ENCODE measurements at places on chromosomes 2 and 18. TPM values are rescaled to one million over a fixed set of nuclear protein-coding genes. Genes with fewer than 3 reads are reported as not detected.

The TMEM247 gene
- total RNA-seq: not detected

DNA sequence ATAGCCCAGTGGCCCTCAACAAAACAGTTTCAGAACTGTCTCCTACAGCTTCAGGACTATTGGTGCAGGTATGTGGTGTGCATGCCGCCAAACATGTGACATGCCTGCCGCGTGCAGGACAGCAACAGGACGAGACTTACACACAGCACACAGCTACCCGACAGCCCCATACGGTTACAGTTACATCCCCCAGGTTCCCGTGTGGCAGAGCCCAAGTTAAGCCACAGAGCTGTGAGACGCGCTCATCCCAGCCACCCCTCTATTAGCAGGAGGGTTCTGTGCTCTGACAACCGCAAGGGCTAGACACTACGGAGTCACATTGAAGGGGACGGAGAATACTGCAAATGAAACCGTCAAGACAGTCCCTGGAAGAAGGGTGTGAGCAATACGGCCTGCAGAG lies 16.4 kb upstream of the TUBB6 start:
- DNase-seq: no peak

The CPO gene
- not detected for total RNA-seq

GRCh38 chr2:23249348-23249747 lies 135.6 kb upstream of the KLHL29 start:
- DNase-seq: no peak

DNA sequence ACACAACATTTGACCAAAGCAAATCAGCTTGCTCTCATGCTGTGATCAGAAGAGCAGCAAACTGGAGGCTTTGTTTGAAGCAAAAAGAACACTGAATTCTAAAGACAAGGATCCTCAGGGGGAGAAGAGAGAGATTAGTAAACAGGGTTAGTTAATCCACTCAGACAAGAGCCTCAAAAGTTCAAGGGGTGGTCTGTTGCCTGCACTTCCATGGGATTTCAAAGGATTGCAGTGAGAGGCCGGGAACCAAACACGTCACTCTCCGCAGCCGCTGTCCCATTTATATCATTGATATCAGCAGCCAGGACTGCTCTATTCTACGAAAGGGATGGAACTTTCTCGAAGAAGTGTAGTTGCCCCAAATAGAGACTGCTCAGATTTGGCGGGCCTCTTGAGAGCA lies 97.8 kb upstream of the SP3 start:
- no peak for DNase-seq

GRCh38 chr18:23939896-23940295 lies 74.7 kb upstream of the TTC39C start:
- no peak for DNase-seq

DNA sequence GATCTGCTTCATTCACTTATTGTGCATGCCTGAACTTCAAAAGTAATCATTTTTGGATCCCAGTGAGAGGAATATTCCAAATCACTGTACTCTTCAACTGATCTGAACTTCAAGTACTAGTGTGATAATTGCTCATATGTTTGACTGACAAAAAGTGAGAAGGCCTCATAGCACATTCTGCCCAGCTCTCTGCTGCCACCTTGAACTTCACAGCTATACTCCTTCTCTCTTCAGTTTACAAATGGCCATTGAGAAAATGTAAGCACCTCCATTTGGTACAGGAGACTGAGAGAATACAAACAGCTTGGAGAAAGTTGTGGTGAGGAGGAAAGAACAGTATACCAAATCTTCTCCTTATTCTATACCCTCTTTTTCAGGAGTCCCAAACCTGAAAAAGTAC lies 946.0 kb upstream of the CHAC2 start:
- no peak for DNase-seq

- no peak for DNase-seq
Observed at GRCh38 chr2:240346753-240347372, 88.6 kb upstream of the GPC1 start.

DNA sequence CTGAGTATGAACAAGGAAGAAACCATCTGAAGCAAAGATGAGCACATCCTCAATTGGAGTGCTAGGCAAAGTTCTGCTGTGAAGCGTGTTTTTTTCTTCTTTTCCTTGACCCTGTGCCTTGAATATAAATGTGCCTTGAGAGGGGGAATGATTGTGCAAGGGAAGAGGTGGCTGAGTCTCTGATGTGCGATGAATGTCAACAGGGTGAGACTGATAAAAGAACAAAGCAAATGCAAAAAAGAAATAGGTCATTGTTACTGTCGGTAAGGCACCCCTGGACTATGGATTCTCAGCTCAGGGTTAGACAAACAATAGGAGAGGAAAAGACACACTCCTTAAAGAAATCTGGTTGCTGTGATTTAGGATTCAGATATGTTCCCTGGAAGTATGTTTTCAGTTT lies 54.5 kb downstream of the HDHD2 start:
- DNase-seq: no peak

- DNase-seq: no peak
Observed at GRCh38 chr18:8977166-8977565, 125.3 kb upstream of the NDUFV2 start.

DNA sequence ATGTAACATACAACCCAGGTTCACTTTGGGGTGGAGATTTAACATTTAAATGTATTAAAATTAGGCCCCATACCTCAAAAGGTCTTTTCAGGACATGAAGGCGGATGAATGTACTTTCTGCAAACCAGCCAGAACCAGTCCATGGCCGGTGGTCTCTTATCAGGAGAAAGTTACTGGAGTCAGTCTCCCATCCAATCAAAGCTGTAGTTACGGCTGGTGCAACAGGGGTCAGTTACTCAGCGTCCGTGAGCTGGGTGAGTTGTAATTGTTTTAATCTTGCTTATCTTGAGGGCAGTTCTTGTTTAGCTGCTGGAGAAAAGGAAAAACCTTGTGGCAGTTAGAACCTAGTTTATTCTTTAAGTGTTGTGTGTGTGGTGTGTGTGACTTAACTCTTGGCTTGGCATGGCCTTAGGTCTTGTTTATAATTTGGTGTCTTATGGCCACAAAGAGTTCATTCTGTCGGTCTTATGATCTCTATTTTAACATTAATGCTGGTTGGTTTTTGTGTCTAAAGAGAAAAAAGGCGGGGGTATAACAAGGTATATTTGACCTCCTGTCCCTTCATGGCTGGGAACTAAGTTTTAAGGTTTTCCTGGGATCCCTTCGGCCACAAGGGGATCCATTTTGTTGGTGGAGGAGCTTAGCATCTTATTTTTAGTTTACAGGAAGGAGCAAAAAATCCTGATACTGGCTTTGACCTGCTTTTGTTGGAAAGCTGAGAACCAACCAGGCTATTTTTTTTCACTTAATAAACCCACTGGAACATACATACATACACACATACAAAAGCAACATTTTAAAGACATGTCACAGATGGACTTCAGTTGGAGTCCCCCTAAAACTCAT lies 143.5 kb upstream of the NCK2 start:
- no peak for DNase-seq

The SALL3 gene
- not detected for total RNA-seq

DNA sequence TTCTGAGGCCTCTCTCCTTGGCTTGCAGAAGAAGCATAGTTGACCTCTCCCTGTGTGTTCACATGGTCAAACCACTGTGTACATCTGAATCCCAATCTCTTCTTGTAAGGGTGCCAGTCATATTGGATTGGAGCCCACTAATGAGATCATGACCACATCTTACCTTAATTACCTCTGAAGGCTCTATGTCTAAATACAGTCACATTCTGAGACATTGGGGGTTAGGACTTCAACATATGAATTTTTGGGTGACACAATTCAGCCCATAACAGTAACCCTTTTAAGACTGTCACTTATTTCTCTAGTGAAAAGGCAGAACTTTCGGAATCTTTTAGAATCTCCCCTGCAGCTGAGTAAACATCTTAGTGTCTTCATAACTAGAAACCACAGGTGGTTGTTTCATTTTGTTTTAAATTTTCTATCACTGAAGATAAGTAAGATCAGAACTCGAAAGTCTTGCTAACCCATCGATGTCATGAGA lies 33.3 kb downstream of the BMP10 start:
- peak; percentile 45 for DNase-seq

DNA sequence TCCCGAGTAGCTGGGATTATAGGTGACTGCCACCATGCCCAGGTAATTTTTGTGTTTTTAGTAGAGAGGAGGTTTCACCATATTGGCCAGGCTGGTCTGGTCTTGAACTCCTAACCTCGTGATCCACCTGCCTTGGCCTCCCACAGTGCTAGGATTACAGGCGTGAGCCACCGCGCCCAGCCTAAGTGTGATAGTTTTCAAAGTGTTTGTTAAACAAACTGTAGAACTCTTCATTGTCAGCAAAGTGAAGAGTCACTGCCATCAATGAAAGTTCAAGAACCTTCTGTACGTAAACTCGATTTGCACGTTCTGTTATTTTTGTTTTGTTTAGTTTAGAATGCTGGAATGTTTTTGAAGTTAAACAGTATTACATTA lies 18.0 kb upstream of the SOS1 start:
- DNase-seq: no peak

The NAT8 gene
- total RNA-seq: not detected

- DNase-seq: peak; percentile 62
Observed at GRCh38 chr2:122451040-122451439, 695.6 kb downstream of the TSN start.

All from RPMI7951 (cell line).